ENCODE measurements at places on chromosomes 12 and 14.

DNA sequence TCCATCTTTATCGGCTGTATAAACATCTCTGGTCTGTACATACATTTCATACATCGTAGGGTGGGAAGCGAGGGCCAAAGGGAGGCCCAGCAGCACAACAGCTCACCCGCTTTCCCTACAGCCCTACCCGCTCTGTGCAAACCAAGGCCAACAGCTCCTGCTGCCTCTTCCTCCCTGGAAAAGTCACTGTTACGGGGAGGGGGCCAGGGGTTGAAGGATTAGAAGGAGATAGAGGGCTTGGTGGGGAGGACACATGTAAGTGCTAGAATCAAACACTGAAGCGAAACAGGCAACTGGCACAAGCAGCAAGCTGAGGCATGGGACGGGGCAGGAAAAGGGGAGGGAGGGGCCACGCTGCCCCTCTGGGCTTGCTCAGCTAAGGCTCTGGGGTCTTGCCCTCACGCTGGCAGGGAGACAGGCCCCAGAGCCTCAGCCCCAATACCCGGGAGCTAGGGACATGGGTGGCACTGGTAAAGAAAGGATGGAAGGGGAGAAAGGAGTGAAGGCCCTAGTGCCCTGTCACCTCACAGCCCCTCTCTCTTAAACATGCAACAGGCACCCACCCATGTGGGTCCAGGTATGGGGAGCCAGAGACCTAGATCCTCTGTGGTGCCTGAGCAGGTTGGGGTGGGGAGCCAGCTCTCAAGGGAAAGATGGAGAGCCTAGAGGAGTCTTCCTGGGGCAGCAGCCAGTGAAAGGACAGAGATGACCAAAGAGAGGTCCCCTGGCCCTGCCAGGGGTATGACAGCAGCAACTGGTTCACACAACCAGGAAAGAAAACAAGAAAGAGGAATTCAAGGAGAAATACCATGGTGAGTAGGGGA lies 14.4 kb downstream of the SPRYD3 start:
- no peak for DNase-seq

DNA sequence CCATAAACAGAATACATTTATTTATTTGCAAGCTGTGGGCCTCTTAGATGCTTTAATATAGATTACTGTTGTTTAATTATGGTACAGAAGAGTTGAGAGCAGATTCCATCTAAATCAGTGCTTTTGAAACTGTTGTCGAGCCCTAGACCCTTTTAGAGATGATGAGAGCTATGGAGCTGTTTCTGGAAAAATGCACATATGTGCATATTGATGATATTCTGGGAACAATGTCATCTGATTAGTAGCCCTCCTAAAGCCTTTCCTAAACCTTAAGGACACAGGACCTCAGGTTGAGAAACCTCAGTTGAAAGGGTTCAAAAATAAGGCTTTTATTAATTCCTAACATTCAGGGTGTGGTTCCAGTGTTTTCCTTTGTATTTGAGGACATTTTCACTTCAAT lies 11.7 kb downstream of the PRKCH start:
- no peak for DNase-seq

GRCh38 chr12:67545298-67545697 lies 103.2 kb upstream of the DYRK2 start:
- no peak for DNase-seq

DNA sequence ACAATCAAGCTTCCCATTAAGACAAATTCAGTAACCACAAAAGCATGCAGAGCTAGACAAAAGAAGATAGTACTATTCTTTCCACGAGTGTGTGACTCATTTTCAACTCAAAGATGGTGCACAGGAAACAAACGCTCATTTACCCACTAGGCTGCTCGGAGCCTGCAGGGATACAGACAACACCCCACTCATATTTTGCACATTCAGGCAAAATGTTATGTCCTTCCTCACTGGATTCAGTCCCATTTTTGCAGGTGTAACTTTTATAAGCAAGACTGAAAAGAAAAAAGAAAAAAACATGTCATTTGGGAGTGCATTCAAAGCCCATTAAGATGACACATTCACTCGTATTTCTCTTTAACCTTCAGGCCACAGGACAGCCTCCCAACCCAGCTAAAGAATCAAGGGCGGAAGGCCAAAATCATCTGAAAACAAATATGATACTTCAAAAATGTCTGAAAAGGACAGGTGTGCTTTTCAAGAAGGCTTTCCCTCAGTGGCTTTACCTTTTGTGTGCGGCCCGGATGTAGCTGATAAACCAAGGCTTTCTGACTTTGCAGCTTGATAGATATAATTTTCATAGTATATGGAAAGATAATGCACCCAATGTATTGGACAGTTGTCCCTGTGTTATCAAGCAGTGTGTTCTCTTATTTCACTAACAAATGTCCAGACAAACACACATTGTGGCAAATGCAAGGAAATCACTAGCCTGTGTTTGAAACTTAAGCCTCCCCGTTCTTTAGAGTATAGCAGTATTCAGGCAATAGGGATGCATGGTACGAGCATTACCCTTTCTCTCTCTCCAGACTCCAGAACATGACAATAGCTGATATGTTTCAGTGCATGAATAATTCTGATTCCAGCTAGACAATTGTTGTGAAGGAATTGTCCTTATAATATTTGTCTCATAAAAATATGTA lies 147.8 kb upstream of the KRR1 start:
- DNase-seq: peak; percentile 93

DNA sequence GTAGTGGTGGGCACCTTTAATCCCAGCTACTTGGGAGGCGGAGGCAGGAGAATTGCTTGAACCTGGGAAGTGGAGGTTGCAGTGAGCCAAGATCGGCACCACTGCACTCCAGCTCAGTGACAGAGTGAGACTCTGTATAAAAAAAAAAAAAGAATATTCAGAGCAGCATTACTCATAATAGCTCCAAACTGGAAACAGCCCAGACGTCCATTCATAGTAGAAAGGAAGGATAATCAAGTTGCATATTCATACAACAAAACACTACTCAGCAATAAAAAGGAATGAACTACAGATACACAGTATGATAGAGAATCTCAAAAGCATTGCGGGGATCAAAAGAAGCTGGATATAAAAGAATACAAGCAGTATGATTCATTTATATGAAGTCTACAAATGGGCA lies 19.1 kb downstream of the TMEM30B start:
- peak; percentile 29 for DNase-seq

- peak; percentile 12 for DNase-seq
These were observed 21.0 kb downstream of the WIF1 start for GRCh38 chr12:65100140-65100539.

DNA sequence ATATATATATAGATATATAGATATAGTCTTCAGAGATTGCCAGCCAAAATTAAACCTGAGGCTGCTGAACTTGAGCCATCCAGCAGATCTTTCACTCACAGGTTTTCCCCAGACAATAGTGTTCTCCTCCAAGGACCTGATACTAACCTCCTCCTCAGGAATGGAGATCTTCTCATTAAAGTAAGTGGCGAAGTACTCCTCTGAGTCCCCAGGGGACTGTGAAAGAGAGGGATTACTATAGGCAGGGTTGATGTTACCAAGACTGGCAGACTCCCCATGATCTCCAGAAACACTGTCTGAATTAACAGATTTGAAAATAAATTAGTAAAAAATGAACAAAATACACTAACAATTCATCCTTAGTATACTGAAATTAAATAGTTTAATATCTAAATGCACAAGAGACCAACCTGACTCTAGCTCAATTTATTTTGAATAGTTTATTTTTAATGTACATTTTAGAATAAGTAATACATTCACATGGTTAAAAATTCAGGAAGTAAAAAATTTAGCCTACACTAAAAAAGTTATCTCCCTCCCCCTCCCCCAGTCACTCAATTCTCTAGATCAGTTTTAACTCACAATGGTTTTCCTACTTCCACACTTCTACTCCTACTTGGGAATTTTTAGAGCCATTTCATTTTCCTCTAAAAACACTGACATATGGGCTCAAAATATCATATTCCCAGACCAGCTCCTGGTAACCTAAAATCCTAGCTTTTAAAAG lies 17.7 kb downstream of the SLC11A2 start:
- DNase-seq: no peak

DNA sequence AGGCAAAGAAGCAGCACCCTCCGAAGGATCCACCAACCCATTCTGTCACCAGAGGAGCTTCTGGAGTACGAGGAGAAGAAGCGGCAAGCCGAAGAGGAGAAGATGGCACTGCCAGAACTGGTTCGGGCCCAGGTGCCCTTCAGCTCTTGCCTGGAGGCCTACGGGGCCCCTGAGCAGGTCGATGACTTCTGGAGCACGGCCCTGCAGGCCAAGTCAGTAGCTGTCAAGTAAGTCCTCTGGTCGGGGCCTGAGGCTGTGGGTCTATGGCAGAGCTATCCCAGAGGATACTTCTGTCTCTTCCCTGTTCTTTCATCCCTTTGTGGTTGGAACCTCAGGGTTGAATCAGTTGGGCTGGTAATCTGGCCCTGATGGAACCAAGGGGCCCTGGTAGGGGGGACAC lies 5.9 kb upstream of the TPI1 start:
- DNase-seq: no peak

GRCh38 chr14:74835645-74836250 lies 40.2 kb downstream of the PROX2 start:
- no peak for DNase-seq

DNA sequence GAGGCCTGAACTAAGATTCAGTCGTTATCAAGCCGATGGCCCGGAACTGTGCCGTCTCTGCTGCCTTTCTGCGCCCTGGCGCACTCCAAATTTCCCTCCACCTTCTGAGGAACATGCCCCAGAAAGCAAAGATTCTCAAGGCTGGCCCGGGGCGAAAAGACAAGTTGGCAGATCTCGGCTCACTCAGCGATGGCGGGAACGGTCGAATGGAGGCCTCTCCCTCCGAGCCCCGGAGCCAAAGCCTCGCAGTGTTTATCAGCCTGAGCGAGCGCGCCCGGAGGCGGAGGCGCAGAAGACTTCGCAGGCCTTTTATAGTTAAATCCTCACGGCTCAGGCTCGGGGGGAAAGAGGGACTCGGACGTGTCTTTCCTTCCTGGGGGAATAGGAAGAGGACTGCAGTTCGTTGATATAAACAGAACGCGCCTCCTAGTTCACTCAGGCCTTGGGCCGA lies 5.6 kb downstream of the TBX5 start:
- DNase-seq: no peak

DNA sequence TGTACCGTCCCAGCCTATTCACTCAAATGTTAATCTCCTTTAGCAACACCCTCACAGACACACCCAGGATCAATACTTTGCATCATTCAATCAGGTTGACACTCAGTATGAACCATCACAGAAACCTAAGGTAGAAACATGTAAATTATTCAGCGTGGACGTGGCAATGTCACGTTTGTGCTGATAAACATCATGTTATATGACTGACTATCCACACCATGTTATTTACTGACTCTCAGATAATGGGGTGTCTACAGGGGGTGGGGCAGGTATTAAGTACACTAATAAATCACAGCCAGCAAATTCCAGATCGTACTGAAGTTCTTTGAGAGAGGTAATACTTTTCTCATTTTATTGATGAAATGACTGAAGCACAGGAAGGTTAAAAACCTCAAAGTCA lies 280.0 kb downstream of the C12orf75 start:
- DNase-seq: no peak

DNA sequence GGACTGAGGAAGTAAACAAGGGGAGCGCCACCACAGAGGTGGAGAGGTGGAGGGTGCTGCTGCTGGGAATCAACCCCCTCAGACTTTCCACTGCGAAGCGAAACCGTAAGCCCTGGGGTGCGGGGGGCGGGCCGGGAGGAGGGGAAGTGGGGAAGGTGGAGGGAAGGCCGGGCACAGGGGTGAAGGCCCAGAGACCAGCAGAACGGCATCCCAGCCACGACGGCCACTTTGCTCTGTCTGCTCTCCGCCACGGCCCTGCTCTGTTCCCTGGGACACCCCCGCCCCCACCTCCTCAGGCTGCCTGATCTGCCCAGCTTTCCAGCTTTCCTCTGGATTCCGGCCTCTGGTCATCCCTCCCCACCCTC lies at the start of gene LAG3:
TSS of gene LAG3 (plus strand) at position 190 of the 365 bp plus-strand sequence. CDS start 333 bp downstream, outside the sequence.
- no peak for DNase-seq

DNA sequence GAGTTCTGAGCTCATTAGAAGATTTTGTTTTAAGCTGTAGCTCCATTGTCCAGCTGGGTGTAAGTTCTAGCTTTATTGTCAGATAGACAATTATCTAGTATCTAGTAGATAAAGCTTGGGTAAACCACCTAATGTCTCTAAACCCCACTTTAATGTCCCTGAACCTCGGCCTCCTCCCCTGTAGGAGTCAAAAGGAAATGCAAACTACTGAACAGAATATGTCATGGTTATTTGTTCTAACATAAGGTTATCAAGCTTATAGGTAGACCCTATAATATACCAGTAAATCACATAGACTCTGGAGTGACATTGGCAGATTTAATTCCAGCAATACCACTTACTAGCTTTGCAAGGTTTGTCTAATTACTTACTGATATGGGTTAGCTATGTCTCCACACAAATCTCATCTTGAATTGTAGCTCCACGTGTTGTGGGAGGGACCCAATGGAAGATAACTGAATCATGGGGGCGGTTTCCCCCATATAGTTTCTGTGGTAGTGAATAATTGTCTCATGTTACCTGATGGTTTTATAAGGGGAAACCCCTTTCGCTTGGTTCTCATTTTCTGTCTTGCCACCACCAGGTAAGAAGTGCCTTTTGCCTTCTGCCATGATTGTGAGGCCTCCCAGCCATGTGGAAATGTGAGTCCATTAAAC lies 29.4 kb downstream of the BCAT1 start:
- no peak for DNase-seq

GRCh38 chr12:129211862-129212630 lies 358.8 kb downstream of the GLT1D1 start:
- DNase-seq: no peak

DNA sequence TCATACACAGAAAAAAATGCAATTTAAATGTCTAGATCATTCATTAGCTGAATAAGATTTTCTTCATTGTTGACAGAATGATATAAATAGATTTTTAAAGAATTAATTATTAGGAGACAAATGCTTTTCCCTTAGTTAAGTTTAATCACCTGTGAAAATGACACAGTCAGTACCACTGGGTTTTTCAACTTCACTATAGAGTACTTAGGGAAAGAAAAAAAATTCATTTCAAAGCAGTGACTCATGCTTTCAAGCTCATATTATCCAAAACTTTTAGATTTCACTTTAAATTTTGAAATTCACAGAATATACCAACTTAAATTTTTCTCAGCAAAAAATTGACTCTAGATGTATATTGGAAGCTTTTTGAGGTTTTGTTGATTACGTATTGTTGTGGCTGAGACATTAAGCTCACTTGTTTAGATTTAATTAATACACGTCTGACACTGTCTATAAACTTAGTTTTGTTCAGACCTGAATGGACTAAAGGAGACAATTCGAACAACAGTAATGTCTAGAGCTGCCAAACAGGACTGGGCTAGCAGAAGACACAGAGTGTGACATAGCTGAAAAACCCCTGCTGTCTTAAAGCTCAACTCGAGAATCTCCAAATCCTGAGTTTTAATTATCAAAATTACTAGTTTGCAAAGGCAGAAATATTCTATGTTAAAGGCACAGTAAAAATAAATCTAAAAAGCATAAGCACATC lies 1.6 kb downstream of the MGAT4C start:
- DNase-seq: no peak
